ENCODE measurements at places on chromosomes 12 and 14.

- DNase-seq = no peak
These were observed 2.0 kb downstream of the FAM177A1 start for GRCh38 chr14:35047976-35048513.

DNA sequence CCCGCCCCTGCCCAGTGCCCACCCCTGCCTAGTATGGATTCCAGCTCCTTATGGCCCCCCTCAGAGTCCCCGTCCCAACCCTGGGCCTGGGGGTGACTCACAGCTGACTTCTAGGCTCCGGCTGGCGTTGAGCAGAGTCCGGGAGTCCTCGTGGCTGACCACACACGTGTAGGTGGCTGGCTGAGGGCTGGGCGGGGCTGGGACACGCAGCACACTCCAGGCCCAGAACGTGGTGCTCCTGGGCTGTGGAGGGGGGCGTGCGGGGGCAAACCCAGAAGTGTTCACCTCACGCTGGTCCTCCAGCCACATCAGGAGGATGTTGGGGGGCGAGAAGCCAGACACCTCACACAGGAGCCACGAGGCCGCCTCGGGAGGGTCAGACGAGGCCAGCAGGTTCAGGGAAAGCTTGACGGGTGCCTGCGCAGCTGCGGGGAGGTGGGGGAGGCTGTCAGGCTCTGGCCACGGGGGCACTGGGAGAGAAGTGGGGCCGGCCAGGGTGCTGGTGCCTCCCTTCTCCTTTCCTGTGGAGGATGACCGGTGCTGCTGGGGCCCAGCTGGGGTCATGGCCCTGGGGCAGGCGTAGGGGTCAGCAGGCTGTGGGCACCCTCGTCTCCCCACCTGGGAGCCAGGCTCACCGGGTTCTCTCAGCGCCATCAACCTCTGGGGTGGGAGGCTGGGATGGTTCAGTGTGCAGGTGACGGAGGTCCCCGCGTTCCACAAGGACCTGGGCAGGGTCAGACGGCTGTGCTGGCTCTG is 314.1 kb downstream of the TMEM121 start:
- no peak for DNase-seq

- DNase-seq = no peak
These were observed 94.8 kb downstream of the LRRC74A start for GRCh38 chr14:76921088-76921399.

- DNase-seq = no peak
These were observed 120.0 kb downstream of the SCARB1 start for GRCh38 chr12:124743479-124744272.

DNA sequence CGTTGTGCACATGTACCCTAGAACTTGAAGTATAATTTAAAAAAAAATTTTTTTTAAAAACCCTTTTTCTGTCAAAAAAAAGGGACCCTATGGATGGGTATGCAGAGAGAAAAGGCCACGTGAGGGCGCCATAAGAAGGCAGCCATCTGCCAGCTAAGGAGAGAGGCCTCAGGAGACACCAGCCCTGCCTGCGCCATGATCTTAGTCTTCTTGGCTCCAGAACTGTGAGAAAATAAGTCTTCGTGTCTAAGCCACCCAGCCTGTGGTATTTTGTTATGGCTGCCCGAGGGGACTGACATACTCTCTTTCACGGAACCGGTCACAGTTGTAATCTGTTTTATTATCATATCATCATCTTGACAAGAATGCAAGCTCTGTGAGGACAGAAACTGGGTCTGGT is 174.8 kb downstream of the EFCAB11 start:
- DNase-seq = no peak

- peak; percentile 84 for DNase-seq
These were observed 34.8 kb upstream of the TESC start for GRCh38 chr12:117134059-117134458.

Data from activated CD4-positive, alpha-beta memory T cell treated with anti-CD3 and anti-CD28 coated beads for 36 hours (primary cell).